ENCODE measurements at places on chromosomes 5 and 9. TPM values are rescaled to one million over a fixed set of nuclear protein-coding genes. Genes with fewer than 3 reads are reported as not detected.

DNA sequence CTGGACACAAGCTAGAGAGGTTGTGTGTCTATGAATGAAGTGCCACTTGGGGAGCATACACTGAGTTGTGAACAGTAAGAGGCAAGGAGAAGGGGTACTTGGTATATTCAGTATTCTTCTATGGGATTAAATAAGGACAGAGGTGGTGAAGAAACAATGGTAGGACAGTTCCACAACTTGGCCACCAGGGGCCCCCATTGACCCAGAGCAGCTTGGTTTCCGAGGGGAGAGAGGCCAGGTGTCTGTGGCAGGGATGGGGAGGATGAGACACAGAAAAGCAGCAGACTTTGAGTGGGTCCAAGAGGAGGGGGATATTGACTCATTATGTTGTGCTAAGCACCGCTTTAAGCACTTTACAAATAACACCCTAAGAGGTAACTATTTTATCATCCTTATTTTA is 220.6 kb downstream of the MELK start:
- H3K27me3 ChIP-seq: no peaks in the 10 kb centered on the region
- H3K36me3 ChIP-seq: no peaks in the 10 kb centered on the region
- no peak overlapping the region for H3K4me3 ChIP-seq
- DNase-seq: no peak

GRCh38 chr5:54390015-54390414 is 65.5 kb upstream of the HSPB3 start:
- DNase-seq: no peak
- H3K4me1 ChIP-seq: no peaks in the 10 kb centered on the region
- H3K4me3 ChIP-seq: no peak overlapping the region
- no peak overlapping the region for H3K27ac ChIP-seq

ZBTB26 gene
- 10.2 TPM for total RNA-seq

- H3K36me3 ChIP-seq: no peaks in the 10 kb centered on the region
- H3K27me3 ChIP-seq: no peaks in the 10 kb centered on the region
- H3K4me1 ChIP-seq: peaks cover 17% of the 10 kb centered on the region
- no peak for DNase-seq
Observed at GRCh38 chr5:111511831-111512374, 432 bp downstream of the STARD4 start.

KDM4C gene
- total RNA-seq: 68.6 TPM

DNA sequence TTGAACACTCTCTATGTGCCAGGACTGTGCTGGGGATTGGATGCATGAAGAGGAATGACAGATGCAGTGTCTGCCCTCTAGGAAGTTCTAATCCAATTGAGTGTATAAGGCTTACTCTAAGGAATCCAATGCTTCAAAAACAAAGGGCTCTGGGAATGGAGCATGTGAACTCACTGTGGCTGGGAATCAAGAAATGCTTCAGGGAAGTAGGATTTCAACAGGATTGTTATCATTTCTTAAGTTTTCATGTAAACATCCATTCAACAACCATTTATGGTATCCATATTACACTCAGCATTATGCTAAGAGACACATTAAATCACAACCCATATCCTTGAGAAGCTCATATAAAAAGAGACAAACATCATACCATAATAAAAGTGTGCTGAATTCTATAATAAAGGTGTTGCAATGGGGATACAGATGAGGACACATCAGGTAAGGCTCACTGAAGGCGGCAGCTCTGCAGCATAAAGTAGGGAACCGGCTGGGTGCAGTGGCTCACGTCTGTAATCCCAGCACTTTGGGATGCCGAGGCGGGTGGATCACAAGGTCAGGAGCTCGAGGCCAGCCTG is 11.3 kb downstream of the SIL1 start:
- no peaks in the 10 kb centered on the region for H3K36me3 ChIP-seq
- DNase-seq: no peak
- H3K27me3 ChIP-seq: no peaks in the 10 kb centered on the region
- no peak overlapping the region for H3K27ac ChIP-seq
- no peak overlapping the region for H3K4me3 ChIP-seq

GRCh38 chr5:52757527-52757926 is 30.2 kb upstream of the ITGA1 start:
- no peak overlapping the region for H3K27ac ChIP-seq
- DNase-seq: no peak
- no peak overlapping the region for H3K4me3 ChIP-seq
- H3K27me3 ChIP-seq: no peaks in the 10 kb centered on the region
- no peaks in the 10 kb centered on the region for H3K4me1 ChIP-seq

GRCh38 chr5:93723005-93723404 is 18.4 kb downstream of the POU5F2 start:
- no peaks in the 10 kb centered on the region for H3K27me3 ChIP-seq
- no peaks in the 10 kb centered on the region for H3K4me1 ChIP-seq
- DNase-seq: no peak
- H3K27ac ChIP-seq: no peak overlapping the region
- H3K36me3 ChIP-seq: no peaks in the 10 kb centered on the region

- H3K27ac ChIP-seq: no peak overlapping the region
- DNase-seq: no peak
- H3K27me3 ChIP-seq: no peaks in the 10 kb centered on the region
- no peaks in the 10 kb centered on the region for H3K36me3 ChIP-seq
- no peak overlapping the region for H3K4me3 ChIP-seq
Observed at GRCh38 chr5:152900332-152900731, 495.3 kb upstream of the NMUR2 start.

SNAPC4 gene
- 12.6 TPM for total RNA-seq

DNA sequence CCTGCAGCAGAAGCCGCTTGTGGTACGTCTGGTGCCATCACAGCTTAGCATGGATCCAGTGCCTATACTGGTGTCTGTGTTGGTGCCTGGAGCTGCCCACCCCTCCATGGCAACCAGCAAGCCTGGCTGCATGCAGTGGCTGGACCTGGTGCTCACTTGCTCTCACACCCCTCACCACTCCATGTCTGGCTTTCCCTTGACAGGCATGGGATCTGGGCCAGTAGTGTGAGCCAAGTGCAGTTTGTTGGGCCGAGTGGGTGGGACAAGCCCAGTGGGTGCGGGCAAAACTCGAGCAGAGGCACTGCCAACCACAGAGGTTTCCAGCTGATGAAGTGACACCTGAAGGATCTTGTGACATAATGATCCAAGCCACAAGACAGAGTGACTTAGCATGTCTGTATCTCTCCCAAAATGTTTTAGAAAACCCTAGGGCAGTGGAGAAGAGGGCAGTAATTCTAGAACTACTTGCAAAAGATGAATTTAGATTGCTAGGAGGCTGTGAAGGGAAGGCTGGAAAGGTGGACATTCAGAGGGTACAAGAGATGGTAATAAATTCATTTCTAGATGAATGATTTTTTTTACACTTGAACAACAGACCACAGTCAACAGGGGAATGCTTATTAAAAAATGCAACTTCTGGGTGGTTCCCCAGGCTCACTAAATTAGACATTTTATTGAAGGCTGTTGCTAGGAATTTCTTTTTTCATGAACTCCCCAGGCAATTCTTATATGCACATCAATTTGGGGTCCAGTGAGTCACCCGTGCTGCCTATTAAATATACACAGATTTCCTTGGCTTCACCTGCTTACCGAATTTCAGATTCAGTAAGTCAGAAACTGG is 660.3 kb downstream of the TLR4 start:
- no peak overlapping the region for H3K4me3 ChIP-seq
- no peak for DNase-seq
- no peaks in the 10 kb centered on the region for H3K27me3 ChIP-seq
- H3K36me3 ChIP-seq: no peaks in the 10 kb centered on the region
- no peak overlapping the region for H3K27ac ChIP-seq
- no peaks in the 10 kb centered on the region for H3K4me1 ChIP-seq

- no peaks in the 10 kb centered on the region for H3K36me3 ChIP-seq
- H3K27me3 ChIP-seq: no peaks in the 10 kb centered on the region
- H3K4me1 ChIP-seq: no peaks in the 10 kb centered on the region
- no peak overlapping the region for H3K27ac ChIP-seq
Observed at GRCh38 chr9:10062629-10063395, 550.0 kb downstream of the PTPRD start.

TMEFF1 gene
- total RNA-seq: not detected

DNA sequence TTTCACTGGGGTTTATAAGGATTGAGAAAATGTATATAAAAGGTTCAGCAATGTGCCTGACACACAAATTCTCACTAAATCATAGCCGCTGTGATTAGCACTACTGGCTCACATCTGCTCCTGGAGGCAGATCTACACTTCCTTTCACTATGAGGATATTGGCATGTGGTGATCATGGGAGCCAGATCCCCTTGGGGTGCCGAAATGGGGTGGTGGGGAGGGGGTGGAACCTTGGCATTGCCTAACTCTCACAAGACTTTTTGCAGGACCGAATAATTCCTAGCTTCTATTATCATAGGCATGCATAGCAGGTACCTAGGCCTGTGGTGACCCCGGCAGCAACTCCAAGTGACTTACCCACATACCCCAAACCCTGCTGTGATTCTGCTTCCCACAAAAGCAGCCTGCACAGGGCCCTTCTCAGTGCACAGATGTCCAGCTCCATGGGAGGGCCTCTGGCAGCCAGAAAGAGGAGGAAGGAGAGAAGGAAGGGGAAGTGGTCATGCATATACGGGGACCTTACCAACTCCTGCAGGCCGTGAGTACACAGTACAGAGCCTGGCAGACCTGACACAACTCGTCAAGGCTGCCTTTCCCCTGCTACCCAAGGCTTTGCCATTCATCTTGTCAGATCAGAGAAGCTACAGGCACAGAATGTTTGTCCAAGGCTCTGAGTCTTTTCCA is 61.3 kb upstream of the IQGAP2 start:
- DNase-seq: no peak
- no peak overlapping the region for H3K4me3 ChIP-seq
- no peak overlapping the region for H3K27ac ChIP-seq
- H3K36me3 ChIP-seq: no peaks in the 10 kb centered on the region
- peaks cover 8% of the 10 kb centered on the region for H3K4me1 ChIP-seq

RLN2 gene
- 5.9 TPM for total RNA-seq

FAM78A gene
- 107 TPM for total RNA-seq
